Stimulated activated CD8-positive, alpha-beta memory T cell treated with anti-CD3 and anti-CD28 coated beads, Interleukin-7, amount 100 ng/mL, for 1 hour (primary cell): ENCODE measurements at places on chromosomes 16 and 17.

DNA sequence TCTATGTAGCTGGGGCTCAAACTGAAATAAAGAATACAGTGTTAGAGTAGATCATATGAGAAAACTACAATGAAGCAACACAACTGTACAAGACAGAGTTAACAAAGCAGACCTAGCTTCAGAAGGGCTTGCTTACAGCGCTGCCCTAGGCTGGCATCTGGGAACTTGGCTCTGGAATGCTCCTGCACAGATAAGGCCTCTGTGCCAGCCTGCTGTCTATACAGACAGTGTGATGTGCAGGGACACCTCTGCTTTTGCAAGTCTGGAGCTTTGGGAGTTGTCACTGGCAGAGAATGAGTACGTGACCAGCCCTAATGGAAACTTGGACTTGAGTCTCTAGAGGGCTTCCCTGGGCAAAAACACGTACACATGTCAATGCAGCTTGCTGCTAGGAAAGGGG is 32.1 kb upstream of the SLC38A8 start:
- no peak for DNase-seq

- DNase-seq: no peak
Measured at GRCh38 chr17:17182598-17183136, 23.5 kb downstream of the PLD6 start.

GRCh38 chr16:12145918-12146317 is 169.4 kb downstream of the SNX29 start:
- no peak for DNase-seq

GRCh38 chr17:82291582-82292250 is 18.2 kb upstream of the CSNK1D start:
- no peak for DNase-seq

DNA sequence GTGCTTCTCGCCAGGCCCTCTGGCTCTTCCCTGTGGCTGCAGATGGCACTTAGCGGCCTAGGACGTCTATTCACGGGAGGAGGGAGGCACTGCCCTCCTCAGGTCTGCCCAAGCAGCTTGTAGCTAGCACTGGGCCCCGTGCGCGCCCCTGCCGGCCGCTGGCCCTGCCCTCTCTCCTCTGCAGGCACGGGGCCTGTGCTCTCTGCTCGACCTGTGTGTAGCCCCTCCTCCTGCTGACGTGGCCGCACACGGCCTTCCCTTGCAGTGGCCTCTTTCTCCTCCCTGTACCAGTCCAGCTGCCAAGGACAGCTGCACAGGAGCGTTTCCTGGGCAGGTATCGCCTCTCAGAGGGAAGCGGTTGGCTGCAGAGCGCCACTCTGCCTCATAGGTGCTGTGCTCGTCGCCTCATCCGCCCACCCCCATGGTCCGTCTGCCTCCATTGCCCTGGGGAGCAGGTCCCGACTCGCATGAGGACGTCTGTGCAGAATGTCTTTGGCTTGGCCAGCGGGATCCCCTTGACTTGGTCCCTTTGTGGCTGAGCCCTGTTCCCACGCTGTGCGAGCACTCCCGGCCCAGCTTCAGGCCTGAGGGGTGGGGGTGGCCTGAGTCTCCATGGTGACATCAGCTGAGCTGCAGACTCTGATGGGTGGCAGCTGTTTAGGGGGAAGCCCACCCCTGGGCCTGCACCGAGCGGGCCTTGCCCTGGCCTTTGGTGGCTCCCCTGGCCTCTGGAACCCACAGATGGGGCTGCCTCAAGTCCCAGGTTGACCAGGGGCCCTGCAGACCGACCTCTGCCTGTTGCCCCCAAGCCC is 34.6 kb downstream of the TSC2 start:
- DNase-seq: no peak

DNA sequence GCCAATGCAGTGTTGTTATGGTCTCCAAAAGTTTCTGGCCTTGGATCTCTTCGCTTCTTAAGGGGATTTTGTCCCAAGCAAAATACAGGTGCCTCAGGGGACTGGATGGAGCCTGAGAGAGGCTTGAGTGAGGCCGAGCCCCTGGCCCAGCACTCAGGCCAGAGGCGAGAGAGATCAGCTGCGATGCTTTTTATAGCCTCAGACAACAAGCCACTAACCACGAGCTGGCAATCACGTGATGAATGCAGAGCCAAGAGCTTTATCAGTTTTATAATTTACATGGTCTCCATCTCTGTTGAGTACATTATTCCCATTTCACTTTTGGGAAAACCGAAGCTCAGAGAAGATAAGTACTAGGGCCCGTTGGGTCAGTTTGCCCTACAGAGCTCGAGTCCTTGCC is 360.0 kb upstream of the CDH5 start:
- no peak for DNase-seq

DNA sequence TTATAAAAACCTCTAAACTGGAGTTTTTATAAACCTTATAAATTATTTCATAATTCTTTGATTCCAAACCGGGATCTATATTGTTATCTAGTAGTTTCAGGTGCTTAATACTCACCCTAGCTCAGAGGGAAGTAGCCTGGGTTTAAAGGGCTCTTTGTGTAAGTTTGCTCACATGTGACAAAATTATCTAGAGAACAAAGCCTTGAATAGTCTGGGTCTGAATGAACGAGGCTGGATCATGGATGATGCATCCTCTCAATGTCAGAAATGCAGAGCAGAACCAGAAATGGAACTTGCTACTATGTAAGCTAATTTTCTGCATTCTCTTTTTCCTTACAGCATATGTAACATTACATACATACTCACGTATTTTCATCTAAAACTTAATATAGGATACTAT is 103.9 kb upstream of the NETO2 start:
- no peak for DNase-seq

DNA sequence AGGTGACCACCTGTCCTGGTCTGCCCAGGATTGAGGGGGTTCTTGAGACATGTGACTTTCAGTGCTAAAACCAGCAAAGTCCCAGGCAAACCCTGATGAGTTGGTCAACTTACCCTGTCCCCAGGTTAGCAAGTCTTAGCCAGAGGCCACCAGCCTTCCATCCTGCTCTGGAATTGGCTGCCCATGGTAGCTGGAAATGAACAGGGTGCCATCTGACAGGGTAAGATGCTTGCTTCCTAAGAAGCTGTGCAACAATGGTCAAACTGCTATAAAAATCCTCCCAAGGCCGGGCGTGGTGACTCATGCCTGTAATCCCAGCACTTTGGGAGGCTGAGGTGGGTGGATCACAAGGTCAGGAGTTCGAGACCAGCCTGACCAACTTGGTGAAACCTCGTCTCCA is 22.8 kb upstream of the MTMR4 start:
- DNase-seq: no peak

- DNase-seq: peak; percentile 59
Measured at GRCh38 chr17:60142872-60143499, 6.8 kb upstream of the CA4 start.

DNA sequence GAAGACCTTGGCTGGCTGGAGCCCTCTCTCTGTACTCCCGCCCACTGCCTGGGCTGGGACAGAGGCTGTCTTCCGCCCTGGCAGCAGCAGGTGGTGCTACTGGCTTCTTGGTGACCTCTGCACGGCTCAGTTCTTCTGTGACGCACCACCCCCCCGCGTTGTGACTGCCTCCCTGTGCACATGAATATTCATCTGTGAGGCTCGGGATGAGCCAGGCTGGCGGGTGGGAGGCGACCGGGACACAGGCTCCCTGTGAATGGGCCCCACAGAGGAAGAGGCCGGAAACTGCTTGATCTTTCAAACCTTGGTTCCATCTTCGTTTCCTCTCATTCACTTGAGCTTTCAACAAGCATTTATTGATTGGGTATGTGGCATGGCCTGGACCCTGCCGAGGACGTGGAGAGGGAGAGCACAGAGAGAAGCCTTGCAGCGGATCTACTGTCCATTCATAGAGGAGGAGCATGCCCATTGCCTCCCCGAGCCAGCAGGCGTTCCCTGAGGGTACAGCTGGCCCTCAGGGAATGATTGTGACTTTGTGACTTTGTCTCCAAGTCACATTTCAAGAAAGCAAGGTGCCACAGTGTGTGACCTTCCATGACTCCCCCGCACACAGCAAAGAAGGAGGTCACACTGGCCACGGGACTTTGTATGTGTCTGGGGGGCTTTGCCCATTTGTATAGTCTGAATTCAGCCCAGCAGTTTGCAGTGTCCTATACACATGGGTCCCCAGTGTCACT is 45.0 kb downstream of the B9D1 start:
- no peak for DNase-seq

DNA sequence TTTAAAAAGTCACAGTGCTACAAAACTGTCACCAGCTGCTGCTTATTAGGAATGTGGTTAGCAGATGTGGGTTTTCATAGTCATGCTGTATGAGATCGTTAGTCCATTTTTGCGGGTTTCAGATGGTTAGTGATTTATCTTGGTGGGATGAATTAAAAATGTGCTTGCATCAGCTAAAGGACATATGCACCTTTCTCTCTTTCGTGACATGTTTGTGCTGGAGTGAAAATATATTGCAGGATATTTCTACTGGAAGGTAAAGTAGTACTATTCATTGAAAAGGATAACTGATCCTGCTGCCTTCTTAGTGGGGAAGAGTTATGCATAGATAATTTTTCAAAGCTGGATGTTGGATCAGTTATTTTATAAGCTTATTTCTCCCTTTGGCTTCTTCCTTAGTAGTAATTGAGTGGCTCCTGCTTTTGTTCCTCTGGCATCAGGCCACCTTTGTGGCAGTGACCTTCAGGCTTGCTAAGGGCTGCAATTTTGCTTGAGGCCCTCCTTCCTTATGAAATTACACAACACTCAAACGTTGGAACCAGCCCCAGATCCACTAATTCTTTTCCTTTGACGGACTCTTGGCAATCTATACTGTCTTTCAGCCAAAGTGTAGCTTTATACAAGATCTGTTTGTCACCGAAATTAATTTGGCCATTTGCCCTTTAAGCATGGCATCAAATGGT is 7.5 kb upstream of the SNTB2 start:
- no peak for DNase-seq

DNA sequence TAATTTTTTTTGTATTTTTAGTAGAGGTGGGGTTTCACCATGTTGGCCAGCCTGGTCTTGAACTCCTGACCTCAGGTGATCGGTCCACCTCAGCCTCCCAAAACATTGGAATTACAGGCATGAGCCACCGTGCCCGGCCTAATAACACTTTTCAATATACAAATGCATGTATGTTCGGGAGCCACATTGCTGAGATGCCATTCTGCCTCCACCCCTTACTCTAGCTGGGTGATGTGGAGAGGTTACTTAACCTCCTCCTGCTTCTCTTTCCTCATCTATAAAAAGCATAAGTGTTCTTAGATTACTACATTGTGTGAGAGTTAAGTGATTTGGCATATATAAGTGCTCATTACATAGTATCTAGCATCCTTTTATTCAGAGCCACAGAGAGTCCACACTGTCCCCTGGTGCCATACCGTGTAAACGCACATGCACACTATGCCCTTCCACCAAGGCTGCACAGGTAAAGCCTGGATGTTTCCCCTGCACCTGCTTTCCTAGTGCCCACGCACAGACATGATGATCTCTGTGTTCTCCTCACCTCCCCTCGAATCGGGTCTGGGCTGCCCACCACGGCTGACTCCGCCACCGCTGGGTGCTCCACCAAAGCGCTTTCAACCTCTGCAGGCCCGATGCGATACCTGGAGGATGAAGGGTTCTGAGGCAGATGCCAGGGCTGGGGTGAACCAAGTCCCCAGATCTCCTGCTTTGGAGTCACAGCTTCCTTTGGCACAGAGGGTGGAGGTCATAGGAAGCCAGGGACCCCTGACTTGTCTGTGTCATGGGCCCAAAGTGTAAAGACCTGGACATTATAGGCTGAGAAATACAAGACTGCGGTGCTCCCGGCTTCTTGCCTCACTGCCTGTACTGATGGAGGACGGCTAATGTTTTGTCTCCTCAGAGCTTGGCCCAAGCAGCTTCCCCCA is 49.0 kb upstream of the ACSM2B start:
- no peak for DNase-seq

DNA sequence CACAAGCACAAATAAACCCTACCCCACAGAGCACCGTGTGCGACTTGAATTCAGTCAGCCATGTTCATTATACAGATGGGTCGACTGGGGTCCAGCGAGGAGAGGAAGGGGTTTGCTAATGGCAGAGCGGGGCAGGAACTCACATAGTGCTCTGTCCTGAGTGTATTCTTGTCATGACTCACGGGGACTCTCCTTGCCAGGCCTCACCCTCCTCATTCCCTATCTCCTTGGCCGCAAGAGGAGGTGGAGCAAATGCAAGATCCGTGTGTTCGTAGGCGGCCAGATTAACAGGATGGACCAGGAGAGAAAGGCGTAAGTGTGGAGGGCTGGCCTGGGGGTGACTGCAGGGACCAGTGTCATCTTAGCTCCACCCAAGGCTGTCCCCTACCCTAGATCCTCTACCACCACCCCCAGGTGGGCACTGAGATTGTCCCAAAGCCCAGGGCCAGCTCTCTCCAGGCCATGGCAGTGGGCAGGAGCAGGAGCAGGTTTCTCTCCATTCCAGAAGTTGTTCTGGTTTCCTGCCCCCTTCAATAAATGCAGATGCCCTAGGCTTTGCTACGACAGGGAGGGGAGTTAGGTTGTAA is 29.4 kb downstream of the SLC12A3 start:
- DNase-seq: no peak
